ENCODE measurements at places on chromosomes 16 and 17.
A peak's percentile ranks its signal among the peaks of the same experiment; 100 is the strongest.

- no peak for DNase-seq
Observed at GRCh38 chr16:13325396-13325795, 424.0 kb downstream of the SHISA9 start.

DNA sequence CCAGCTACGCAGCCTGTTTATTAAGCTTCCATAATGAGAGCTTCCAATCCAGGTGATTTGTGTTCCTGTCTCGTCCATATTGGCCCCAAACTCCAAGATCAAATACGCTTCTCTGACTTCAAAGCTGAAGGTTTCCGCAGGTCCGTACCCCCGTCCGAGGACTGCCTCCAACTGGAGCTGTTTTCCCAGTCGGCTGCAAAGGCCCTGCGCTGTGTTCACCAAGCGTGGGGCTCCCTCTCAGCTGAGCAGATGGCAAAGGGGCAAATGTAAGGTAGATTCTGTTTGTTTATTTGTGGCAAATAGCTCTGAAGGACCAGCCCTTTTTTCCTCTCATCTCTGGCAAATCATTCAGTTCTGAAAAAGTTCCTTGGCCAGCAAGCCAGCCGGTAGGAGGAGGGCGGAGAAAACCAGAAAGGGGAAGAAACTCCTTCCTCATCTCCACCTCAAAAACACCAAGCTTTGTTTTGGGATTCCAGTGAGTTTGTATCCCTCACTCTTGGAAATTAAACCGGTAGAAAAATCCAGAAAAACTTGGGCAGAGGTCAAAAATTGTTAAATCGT is 35.2 kb downstream of the NXN start:
- no peak for DNase-seq

DNA sequence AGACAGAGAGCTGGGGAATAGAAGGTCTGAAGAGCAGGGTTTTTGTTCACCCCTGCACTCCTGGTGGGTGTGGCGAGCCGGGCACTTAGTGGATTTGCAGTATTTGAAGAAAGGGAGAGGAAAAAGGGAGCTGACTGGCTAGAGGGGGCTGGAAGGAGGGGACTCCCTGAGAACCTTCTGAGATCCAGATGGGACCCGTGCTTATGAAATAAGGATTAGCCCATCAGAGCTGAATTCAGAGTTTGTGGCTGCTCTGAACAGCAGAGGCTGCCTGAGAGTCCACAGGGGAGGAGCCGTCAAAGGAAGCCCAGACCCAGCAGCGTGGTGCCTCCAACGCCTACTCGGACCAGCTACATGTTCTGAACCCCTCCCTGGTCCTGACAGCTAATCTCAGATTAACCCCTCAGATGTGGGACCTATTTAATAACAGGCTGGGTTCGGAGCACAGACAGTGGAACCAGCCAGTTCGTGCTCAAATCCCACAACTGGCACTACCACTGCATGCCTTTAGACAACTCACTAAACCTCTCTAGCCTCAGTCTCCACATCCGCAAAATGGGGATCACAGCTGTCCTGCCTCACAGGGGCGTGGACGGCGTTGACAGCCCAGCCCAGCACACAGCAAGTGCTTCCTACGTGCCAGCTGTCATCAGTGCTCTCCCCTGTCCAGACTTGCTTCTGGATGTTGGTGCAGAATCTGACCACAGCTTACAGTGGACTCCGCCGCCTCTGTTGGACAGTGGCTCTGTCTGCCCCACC is 70.6 kb downstream of the DYNLRB2 start:
- no peak for DNase-seq

DNA sequence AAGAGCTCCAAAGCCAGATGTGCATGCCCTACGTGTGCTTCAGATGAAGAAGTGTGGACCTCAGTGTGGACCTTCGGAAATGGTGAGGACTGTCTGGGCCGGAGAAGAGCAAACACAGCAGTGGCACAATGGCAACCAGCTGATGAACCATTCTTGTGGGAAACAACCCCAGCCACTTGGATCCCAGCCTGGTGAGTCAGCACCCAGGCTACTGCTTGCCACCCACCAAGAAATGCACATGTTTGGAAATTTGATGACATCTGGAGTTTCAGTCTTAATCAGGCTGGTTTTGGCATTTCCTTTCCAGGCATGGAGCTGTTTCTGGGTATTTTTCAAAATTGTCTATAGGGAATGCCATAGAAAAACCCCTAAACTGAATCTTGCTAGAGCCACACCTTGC is 42.7 kb downstream of the DYNLRB2 start:
- peak; percentile 43 for DNase-seq

GRCh38 chr16:89315791-89316581 is 98.5 kb downstream of the ZNF778 start:
- DNase-seq, result peak; percentile 87

DNA sequence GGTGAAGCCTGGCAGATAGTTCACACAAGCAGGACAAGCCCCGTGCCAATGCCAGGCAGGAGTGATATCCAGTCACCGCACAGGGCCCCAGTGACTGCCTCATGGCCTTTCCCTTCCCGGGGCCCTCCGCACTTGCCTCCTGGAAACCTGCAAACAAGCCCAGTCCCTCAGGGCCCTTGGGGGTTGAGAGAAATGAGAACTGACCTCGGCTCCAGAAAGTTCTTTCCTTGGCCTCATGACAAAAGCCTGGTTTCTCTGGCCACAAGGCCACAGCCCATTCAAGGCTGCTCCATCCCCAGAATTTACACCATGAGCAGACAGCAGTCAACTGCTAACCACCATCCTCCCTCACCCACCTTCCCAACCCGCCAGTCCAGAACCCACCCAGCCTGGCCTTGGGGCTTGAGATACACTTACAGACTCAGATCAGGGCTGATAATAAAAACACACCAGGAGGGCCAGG is 77.6 kb downstream of the CCDC182 start:
- no peak for DNase-seq

- no peak for DNase-seq
Observed at GRCh38 chr17:29100296-29100695, 57.4 kb downstream of the PIPOX start.

DNA sequence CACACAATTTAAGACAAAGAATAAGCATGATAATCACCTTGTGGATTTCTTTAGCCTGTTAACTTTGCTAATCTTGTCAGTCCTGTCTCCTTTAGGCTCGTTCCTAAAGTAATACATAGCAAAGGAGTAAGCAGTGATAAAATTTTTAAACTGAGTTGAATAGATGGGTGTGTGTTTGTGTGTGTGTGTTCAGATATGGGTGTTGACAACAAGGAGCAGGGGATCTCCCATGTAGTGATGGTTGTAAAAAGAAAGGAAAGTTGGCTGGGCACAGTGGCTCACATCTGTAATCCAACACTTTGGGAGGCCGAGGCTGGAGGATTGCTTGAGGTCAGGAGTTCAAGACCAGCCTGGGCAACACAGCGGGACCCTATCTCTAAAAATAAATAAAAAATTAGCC is 44.6 kb upstream of the KCNJ2 start:
- no peak for DNase-seq

GRCh38 chr17:32491371-32492263 is 4.8 kb downstream of the CDK5R1 start:
- no peak for DNase-seq

DNA sequence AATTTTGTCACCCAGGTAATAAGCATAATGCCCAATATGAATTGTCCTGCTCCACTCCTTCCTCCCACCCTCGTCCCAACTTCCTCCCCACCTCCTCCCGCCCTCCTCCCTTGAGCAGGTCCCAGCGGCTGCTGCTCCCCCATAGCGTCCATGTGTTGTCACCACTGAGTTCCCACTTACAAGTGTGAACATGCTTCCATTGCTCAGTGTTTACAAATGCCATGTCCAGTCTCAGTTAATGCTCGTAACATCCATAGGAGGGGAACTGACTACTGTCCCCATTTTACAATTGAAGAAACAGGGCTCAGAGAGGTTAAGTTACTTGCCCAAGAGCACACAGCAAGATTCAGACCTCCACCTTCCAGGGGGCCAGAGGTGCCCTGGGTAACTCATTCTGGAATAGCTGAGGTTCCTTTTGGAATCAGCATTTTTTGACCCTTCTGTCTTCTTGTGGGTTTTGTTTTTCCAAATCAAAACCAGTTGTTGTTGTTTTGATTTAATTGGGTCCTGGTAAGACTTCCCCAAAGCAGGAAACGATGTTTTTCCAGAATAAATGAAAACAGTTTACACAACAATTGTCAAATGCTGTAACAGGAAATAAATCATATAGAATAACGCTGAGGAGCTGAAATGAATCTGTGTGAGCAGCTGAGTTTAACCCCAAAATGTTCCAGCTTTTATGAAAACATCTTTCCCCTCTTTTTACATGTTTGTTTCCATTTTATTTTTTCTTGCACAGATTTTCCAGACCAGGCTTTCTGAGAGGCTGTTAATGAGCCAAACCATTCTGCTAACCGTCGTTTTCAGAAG is 73.9 kb downstream of the ZDHHC7 start:
- DNase-seq, result no peak

DNA sequence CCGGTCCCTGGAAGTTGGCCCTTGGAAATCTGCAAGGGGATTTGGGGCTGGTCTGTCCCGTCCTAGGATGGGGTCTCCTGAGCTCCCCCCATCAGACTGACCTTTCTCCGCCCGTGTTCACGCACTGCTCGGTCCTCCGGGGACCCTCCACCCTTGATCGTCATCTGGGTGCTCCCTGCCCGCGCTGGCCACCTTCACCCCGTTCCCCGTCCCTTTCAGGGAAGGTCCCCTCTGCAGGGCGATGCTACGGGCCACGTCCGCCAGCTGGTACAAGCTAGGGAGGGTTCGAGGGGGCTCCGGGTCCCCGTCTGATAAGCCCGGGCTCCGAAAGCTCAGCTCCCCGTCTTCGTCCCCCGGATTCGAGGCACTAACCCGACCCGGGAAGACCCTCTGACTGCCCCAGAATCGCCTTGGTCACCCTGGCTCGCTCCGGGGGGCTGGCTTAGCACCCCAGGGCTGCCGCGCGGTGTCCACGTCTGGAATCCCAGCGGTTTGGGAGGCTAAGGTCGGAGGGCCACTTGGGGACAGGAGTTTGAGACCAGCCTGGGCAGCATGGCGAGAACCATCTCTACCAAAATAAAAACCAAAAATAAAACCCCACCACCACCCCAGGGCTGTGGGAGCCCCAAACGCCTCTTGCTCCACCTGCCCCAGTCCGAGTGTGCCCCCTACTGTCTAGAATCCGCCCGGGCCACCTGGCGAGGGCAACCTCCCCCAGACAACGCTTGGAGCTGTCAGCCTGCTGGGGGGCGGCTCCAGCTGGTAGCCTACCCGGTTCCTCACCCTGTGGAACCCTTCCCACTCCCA is 1.1 kb upstream of the SLC43A2 start:
- peak; percentile 50 for DNase-seq

- DNase-seq, result no peak
Observed at GRCh38 chr17:29021226-29021625, 15.4 kb upstream of the SEZ6 start.

GRCh38 chr17:40720899-40721298 is 17.3 kb upstream of the KRT24 start:
- DNase-seq, result no peak

DNA sequence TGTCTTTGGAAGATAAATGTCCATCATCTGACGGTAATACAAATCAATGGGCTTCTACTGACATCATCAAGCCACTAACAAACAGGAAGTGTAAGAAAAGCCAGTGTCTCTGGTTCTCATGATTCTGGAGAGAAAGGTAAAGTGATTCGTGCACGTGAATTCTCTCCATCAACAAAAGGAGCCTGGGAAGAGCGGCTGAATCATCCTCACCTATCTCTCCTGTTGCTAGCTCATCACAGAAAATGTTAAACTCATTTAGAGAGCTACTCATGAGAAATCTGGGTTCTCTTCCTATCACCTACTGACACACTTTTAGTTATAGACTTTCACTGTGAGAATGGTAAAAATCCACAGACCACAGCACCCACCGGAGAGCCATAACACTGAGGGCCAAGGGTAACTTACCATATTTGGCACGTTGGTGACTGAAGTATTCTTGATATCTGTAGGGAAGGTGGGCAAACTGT is 70.3 kb downstream of the CREBBP start:
- DNase-seq, result no peak

DNA sequence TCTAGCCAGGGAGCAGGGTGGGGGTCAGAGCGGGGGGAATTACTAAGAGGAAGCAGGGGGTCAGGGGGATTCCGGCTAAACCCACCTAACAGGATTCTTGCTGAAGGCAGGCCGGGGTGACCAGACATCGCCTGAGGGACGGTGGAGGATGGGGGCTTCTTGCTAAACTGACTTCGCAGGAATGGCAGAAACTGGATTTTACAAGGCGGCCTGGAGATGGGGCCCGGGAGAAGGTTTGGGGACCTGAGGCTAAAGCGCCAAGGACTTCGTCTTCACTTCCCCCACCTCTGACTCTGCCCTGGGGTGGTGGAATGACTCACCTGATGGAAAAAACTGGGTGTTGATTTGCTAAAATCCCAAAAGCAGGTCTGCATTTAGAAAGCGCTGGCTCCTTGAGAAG is 23.5 kb downstream of the LGALS3BP start:
- DNase-seq, result no peak

DNA sequence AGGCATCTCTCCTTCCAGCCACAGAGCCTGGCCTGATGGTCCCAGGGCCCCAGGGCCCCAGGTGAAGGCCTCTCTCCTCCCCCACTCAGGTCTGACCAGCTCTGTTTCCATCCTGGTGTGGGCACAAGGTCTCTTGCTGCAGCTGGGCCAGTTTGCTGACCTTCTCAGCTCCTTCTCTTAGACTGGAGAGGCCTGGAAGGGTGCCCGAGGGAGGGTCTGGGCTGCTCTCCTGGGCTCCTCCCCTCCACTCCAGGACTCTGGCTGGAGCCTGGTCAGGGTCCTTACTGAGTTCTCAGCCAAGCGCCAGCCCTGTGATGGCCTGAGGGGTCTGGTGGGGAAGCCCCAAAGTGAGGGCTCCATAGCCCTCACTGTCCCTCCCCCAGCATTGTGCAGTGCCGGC is 12.4 kb downstream of the SOCS3 start:
- DNase-seq, result no peak

GRCh38 chr17:44006272-44006597 is 1.8 kb downstream of the NAGS start:
- no peak for DNase-seq

- DNase-seq, result no peak
Observed at GRCh38 chr16:13426736-13427135, 493.2 kb upstream of the ERCC4 start.

DNA sequence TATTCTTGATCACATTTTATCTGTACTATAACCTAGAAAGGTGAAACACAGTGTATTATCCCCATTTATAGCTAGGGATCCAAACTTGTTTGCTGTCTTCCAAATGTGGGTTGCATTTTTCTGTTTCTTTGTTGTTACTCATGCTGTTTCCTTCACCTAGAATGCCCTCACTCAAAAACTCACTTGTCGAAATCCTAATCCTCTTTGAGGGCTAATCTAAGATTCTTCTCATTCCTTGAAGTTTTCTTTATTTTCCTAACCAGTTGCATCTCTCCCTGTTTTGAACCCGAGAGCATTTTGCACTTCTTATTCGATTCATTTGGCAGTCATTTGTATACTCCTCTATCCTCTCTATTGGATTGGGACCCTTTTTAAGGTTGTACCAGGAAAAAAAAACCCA is 9.6 kb downstream of the CALCOCO2 start:
- peak; percentile 59 for DNase-seq

- DNase-seq, result no peak
Observed at GRCh38 chr16:77928096-77928495, 94.3 kb upstream of the CLEC3A start.

GRCh38 chr16:84065536-84066132 is 23.0 kb upstream of the SLC38A8 start:
- peak; percentile 80 for DNase-seq

- no peak for DNase-seq
Observed at GRCh38 chr17:80976701-80977100, 14.9 kb upstream of the CHMP6 start.

GRCh38 chr17:6218333-6218732 is 148.2 kb downstream of the WSCD1 start:
- DNase-seq, result no peak
